Memory B cell (primary cell): ENCODE measurements at places on chromosomes 11 and 22.

GRCh38 chr11:68372625-68373024 lies 60.2 kb downstream of the LRP5 start:
- DNase-seq = no peak

- DNase-seq = no peak
Observed at GRCh38 chr11:73652046-73652730, 5.8 kb downstream of the PLEKHB1 start.

DNA sequence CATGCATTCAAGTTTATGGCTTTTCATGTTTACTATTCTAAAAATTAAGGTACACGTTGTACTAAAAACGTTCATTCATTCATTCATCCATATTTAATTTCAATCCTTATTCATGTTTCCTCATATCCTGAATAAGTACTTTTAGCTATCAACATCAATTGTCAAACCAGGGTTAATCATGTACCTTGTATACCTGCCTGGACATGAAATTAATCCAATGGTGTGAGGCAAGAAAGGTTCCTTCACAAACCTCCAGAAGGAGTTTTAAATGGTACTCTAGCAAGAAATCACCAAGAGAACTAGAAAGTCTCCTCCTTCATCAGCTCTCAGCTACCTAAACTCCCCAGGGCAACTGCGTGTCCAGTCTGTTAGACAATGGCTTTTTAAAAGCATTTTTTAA lies 33.4 kb downstream of the TMEM123 start:
- no peak for DNase-seq

DNA sequence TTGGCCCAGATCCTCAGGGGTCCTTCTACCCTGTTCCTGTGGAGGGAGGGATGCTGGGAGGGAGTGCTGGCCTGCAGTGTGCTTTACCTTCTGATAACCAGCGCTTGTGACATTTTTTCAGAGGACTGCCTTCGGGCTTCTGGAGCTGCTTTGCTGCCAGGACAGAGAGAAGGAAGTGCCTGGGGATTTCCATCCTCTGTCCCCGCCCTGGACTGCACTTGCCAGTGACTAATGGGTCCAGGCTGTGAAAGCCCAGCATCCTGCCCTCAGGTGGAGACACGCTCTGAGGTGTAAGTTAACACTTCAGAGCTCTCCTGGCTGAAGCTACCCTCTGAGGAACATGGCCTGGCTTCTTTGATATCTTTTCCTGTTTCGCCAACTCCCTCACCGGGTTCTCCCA lies 158.7 kb upstream of the SYT13 start:
- no peak for DNase-seq

DNA sequence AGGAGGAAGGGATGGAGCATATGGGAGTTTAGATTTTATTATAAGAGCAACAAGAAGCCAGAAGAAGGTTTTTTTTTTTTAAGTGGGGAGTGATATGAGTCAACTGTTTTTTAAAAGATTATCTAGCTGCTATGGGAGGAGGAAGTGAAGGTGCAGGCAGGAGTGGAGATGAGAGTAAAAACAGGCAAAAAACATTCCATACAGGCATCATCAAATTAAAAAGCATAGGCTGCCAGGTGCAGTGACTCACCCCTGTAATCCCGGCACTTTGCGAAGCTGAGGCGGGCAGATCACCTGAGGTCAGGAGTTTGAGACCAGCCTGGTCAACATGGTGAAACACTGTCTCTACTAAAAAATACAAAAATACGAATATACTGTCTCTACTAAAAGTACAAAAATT lies 368.4 kb upstream of the MTNR1B start:
- no peak for DNase-seq

DNA sequence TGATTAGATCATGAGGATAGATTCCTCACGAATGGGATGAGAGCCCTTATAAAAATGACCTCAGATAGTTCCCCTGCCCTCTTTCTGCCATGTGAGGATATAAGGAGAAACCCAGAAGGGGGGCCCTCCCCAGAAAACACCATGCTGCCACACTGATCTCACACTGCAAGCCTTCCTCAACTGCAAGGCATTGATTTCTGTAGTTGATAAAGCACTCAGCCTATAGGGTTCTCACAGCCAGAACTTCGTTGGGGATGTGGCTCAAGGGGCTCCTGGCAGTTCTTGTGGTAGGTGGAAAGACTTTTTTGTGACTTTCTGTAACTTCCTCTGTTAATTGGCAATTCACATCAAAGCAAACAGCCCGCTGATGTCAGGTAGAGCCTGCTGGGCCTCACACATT lies 108.9 kb downstream of the CD44 start:
- no peak for DNase-seq

DNA sequence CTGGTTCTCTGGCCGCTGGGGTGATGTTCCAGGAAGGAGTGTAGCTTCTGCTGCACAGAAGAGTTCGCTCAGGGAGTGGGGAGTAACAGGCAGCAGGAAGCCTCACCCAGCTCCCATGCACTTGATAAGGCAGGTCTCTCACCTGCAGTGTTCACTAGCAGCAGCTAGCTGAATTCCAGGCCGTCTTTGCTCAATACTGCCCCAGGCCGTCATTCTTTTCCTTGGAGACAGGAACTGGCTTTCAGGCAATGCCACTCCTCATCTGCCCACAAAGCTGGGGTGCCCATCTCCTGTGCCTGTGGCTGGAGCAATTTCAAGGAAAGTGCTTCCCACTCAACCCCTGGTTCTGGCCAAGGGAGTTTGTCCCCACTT lies 66.1 kb downstream of the ARHGAP42 start:
- no peak for DNase-seq
